Central memory CD8-positive, alpha-beta T cell (primary cell): ENCODE measurements at places on chromosomes 7 and 10.
A peak's percentile ranks its signal among the peaks of the same experiment; 100 is the strongest.

DNA sequence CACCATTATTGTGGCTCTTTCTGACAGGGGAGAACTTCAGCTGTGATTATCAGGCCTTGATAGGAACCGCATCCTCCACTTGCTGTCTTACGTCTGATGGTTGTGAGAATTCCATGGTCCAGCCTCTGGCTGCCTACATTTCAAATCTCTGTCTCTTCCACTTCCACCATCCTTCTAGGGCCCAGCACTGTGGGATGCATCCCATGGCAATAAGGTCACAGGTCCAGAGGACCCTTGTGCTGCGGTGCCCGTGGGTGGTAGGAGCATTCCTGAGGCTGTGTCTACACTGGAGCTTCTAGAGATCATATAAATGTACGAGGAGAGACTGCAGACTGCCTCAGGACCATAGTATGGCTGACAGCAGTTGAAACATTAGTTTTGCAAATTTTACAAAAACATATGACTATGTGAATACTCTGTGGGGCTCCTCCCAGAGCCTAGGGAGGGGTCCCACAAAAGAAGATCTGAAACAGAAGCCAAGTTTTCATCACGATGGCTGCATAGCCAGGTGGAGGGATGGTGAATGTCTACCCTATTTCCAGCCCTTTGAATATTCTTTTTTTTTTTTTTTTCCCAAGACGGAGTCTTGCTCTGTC lies 11.8 kb downstream of the CALML3 start:
- H3K27me3 ChIP-seq, result peaks cover 20% of the 10 kb centered on the region
- no peak overlapping the region for H3K27ac ChIP-seq
- no peaks in the 10 kb centered on the region for H3K36me3 ChIP-seq
- no peak for DNase-seq
- no peaks in the 10 kb centered on the region for H3K4me1 ChIP-seq
- no peak overlapping the region for H3K4me3 ChIP-seq

DNA sequence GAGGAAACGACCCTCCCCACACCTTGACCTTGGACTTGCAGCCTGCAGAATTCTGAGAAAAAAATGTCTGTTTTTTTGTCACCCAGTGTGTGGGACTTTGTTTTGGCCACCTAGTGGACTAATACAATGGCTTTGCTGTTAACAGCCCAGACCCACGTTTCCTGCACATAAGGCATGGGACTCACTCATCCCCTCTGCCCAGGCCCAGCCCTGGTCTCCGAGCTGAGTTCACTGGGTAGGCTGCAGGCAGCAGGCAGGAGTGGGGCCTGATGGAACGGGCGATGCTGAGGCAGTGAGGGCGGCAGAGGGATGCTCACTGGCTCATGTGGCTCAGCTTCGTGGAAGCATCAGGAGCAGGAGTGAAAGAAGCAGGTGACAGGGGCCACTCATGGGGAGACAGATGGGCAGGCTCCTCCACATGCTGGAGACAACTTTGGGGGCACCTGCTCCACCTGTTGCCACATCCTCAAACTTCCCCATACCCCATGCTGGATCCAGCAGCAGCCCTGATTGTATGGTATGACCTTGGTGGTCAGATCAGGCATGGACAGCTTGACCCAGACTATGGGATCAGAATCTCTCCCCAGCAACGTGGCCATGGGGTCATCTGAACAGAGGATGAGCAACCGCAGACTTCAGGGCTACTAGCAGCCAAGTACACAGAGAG lies 65.8 kb upstream of the ANTXRL start:
- DNase-seq, result no peak
- no peaks in the 10 kb centered on the region for H3K27me3 ChIP-seq
- peaks cover 15% of the 10 kb centered on the region for H3K36me3 ChIP-seq
- no peak overlapping the region for H3K27ac ChIP-seq
- no peak overlapping the region for H3K4me3 ChIP-seq
- H3K4me1 ChIP-seq, result peaks cover 35% of the 10 kb centered on the region

DNA sequence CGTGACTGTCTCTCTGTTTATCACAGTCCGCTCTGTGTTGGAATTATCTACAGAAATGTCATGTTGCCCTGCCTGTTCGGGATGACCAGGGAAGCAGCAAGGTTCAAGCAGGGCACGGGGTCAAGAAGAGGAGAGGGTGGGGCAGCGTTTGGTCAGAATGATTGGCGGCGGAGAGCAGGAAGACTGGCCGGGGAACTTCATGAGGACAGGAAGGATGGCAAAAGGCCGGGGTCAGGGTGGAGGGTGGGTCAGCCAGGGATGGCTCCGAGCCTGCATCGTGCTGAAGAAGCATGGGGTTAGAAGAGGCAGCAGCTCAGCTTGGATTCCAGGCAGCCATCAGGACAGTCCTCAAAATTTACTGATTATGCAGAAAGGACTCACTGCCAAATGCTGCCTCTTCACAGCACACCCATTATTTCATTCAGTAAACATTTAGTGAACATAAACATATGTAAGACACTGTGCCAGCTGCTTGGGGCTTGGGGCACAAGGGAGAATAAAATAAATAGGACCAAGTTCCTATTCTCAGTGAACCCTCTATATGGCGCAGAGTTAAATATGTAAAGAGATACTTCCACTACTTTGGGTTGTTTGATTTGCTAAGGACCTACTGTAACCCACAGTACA lies 42.8 kb downstream of the WNT2 start:
- H3K4me1 ChIP-seq, result no peaks in the 10 kb centered on the region
- no peak overlapping the region for H3K27ac ChIP-seq
- peaks cover 19% of the 10 kb centered on the region for H3K27me3 ChIP-seq
- H3K4me3 ChIP-seq, result no peak overlapping the region
- H3K36me3 ChIP-seq, result no peaks in the 10 kb centered on the region
- no peak for DNase-seq

DNA sequence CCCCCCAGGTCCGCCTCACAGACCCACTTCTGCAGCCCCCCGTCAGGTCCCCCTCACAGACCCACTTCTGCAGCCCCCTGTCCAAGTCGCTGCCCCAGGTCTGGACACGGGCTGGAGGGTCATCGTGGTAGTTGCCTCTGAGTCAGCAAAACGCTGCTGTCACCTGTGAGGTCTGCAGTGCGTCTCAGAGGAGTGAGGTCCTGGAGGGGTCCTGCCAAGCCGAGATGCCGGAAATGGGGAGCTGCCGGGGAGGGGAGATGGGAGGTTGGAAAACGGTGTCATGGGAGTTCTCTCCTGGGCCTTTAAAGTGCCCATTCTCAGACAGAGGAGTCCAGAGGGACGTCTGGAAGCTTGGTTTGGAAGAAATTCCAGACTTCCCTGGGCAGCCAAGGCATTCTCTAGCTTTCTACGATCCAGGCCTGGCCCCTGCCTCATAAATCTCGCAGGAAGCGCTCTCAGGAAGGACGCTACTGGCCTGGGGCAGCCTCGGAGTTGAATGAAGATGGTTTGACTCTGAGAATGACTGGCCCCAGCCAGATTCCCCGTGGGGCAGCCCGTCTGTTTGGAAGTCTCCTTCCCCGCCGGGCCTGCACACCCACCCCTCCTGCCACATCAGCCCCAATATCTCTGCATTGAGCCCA lies 38.7 kb downstream of the CALML3 start:
- no peak for DNase-seq
- peak overlapping the region; percentile 63 for H3K4me3 ChIP-seq

DNA sequence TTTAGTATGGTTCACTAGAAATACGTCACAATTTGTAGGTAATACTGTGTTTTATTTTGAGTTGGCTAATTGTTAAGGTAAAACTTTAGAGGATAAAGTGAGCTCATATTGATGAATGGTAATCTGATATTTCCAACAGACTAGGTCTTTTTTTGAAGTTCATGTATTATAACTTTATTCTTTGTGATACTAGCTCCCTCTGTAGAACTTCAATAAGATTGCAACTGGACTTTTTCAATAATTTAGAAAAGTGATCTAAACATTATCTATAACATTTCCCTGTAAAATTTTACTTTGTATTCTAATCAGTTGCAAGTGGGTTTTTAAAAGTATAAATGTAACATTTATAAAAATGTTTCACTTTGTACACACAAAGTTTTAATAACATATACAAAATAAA lies 83.5 kb downstream of the ADK start:
- no peak for DNase-seq
- no peak overlapping the region for H3K4me3 ChIP-seq
- peaks cover 1% of the 10 kb centered on the region for H3K36me3 ChIP-seq

DNA sequence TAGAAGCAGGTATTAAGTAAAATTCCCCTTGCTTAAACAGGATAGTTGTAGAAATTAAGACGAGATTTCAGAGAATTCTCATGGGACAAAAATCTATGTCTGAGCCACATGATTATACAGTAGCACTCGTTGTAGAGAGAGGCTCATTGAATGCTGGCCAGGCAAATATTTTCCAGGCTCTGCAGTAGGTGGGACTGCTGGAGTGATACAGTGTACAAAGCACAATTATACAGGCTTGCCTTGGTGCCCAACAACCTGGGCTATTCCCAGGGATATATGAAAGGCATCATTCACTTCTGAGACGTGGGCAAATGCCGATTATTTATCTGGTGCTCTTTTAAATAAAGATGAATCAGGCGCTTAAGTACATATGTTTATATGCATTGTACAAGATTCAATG lies 380.6 kb downstream of the PHTF2 start:
- DNase-seq, result no peak
- H3K27me3 ChIP-seq, result peaks cover 22% of the 10 kb centered on the region
- no peaks in the 10 kb centered on the region for H3K36me3 ChIP-seq

DNA sequence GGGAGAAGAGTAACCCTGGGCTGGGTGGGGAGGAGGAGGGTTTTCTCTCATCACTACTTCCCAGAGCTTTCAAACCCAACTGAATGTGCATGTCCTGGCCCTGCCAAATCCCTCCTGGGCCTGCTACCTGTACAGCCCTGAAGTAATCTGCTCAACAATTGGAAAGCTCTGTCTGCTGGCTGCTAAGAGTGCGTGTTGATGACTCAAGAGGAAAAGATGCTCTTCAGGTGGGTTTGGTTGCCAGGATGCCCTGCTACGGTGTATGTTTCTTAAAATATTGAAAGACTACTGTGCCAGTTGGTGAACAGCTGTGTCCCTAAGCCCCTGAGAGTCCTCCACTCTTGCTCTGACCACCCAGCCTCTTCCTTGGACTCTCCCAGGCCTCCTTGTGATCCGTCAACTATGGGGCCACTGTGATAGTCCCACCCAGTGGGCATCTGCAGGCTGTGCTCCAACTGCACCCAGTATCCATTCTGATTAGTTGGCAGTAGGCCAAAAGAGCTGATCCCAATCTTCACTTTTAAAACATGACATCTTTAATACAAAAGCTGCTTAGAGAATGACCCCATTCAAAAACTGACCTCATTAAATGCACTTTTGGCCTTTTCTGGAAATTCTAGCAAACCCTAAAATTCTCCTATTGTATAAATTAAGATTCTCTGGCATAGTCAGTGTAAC lies 85.6 kb downstream of the AOAH start:
- no peaks in the 10 kb centered on the region for H3K27me3 ChIP-seq
- H3K4me3 ChIP-seq, result peak overlapping the region; percentile 52
- H3K36me3 ChIP-seq, result peaks cover 56% of the 10 kb centered on the region
- H3K4me1 ChIP-seq, result peaks cover 69% of the 10 kb centered on the region

- no peaks in the 10 kb centered on the region for H3K27me3 ChIP-seq
- no peak for DNase-seq
- H3K36me3 ChIP-seq, result peaks cover 3% of the 10 kb centered on the region
Measured at GRCh38 chr7:121796936-121797656, 75.9 kb upstream of the PTPRZ1 start.

DNA sequence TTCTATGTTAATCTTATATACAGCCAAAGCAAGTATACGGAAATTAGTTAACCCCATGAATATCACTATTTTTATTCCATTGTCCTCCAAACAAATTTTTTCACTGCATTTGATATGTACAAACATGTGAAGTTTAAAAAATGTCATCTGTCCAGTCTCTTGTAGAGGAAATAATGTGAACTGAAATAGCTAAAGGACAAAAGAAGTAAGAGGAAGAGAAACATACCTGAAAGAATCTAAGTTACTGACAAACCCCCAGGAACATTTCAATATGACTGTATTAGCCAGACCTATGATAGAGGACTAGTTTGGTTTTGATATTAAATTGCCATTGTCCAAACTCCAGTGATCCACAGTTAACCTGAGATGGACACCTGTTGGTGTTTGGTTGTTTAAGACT lies 80.6 kb downstream of the NRCAM start:
- no peak overlapping the region for H3K4me3 ChIP-seq
- peaks cover 17% of the 10 kb centered on the region for H3K27me3 ChIP-seq
- DNase-seq, result no peak
- H3K27ac ChIP-seq, result no peak overlapping the region

- no peak overlapping the region for H3K4me3 ChIP-seq
- H3K27me3 ChIP-seq, result peaks cover 55% of the 10 kb centered on the region
- no peak for DNase-seq
- H3K27ac ChIP-seq, result no peak overlapping the region
- peaks cover 26% of the 10 kb centered on the region for H3K4me1 ChIP-seq
- H3K36me3 ChIP-seq, result no peaks in the 10 kb centered on the region
Measured at GRCh38 chr7:2689951-2690705, 2.1 kb downstream of the AMZ1 start.

DNA sequence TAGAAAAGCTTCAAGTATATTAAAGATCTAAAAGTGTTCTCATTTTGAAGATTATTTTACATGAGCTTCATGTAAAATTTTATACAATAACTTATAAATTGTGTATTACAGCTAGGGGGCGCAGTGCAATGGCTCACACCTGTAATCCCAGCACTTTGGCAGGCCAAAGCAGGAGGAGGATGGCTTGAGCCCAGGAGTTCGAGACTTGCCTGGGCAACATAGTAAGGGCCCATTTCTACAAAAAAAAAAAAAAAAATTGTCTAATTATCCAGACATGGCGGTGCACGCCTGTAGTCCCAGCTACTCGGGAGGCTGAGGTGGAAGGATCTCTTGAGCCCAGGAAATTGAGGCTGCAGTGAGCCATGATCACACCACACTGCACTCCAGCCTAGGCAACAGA lies 16.6 kb downstream of the ACBD5 start:
- no peaks in the 10 kb centered on the region for H3K27me3 ChIP-seq
- H3K4me3 ChIP-seq, result peak overlapping the region; percentile 80
- no peak for DNase-seq
- H3K27ac ChIP-seq, result peak overlapping the region; percentile 85

DNA sequence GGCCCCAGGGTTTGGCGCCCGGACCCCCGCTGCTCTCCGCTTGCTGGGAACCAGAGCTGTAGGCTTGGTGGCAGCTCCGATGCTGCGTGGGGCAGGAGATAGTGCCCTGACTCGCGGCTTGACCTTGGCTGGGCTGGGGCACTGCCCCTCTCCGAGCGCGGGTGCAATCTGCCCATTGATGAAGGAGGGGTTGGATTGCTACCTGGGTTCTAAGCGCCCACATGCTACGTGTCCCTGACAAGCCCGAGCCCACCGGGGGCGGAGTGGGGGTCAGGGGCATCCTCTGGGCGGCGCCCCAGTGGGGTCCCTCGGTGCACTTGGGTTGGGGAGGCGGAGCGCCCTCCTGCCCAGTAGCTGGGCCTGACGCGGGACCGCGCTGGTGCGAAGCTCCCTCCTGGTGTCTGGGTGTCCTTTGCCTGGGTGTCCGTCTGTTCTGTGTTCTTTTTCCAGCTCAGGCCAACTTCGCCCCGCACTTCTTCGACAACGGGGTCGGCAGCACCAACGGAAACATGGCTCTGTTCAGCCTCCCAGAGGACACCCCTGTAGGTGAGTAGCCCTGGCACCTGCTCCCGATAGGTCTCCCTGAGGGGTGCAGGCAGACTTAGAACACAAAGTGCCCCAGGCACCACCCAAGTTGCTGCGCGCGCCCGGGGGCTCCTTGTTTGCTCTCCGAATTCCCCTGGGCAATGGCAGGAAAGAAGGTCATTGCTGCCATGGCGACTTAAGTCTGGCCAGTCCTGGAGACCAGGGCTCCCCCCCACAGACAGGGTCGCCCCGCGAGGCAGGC lies 900 bp downstream of the CDHR1 start:
- H3K4me1 ChIP-seq, result peaks cover 8% of the 10 kb centered on the region
- DNase-seq, result no peak
- H3K27ac ChIP-seq, result no peak overlapping the region
- H3K36me3 ChIP-seq, result peaks cover 3% of the 10 kb centered on the region
